Head of caudate nucleus (tissue), 42 donors: ENCODE measurements at places on chromosomes 4 and X.

DNA sequence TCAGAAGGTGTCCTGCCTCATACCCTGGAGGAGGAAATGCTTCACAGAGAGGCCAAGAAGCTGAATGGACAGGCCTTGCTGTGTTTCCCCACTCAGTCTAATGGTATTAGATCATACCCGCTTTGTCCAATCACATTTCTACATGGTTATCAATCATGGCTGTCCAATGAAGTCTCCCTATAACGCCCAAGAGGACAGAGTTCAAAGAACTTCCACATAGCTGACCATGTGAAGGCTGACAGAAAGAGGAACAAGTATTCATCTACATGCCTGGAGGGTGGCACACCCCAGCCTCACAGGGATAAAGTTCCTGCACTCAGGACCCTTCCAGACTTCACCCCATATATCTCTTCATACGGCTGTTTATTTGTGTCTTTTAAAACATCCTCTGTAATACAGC lies 123.4 kb downstream of the MANBA start:
- DNase-seq: no peak

DNA sequence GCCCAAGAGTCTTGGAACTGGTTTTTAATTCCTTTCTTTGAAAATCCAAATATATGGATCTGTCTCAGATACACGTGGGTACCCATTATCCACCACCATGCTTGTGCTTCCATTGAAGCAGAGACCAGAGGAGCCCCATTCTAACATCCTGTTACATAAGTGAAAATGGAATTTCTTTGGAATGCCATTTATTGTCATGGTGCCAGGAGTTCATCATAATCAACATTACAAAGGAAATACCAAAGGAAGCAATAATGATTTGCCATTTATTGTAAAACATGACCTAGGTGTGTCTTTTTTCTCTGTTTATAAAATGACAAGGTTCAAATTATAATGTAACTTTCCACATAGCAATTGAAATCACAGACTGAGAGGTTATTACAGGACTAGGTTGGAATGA lies 61.7 kb downstream of the PALLD start:
- DNase-seq: no peak

GRCh38 chr4:12472087-12472486 lies 1012.1 kb downstream of the RAB28 start:
- DNase-seq: no peak

DNA sequence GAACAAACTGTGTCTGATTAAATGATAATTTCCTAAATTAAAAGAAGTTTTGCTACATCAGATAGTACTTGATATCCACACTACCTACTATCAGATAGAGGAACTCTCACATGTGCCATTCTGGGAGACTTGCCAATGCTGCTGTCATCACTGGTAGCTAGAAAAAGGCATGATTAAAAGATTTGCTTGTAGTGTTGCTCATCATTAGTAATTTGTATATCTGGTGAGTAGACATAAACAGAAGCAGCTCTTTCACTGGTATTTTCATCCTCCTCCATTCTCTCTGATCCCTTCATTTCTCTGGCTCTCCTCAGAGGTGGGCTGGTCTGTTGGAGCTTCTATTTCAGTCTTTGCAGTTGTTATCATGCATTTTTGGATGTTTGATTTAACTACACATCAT lies 56.0 kb downstream of the SPRY1 start:
- peak; percentile 52 for DNase-seq

- no peak for DNase-seq
Measured at GRCh38 chrX:64206556-64207162, 1.2 kb upstream of the AMER1 start.

DNA sequence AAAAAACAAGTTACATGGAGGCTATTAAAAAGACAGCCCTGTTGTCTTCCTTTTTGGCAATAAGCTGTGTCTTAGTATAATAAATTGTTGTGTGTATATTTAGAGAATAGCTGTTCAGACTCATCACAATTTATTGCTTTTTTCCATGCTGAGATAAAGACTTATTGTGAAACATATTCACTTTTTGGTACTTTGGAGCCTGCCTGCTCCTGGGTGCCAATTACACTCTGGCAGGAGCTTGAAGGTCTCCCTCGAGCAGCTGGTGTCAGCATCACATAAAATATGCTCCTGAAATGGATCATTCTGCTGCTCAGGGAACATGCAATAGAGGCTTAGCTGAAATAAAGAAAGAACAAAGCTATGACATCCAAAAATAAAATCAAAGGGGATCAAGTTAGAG lies 211.6 kb upstream of the DKK2 start:
- DNase-seq: no peak

DNA sequence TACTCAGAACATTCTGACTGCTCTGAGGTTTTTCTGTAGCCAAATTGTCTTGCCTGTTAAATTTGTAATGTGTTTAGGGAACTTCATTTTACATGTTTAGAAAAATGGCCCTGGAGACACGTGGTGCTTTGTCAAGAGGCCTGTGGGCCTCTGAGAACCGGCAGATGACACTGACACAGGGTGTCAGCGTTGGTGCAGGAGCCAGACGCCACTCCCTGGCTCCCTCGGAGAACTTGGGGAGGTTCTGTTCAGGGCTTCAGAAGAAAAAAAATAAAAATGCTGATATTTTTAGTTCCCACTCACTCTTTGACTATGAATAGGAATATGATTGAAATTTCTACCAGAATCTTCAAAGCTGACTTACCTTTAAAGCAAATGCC lies 190.9 kb upstream of the GATB start:
- peak; percentile 47 for DNase-seq

DNA sequence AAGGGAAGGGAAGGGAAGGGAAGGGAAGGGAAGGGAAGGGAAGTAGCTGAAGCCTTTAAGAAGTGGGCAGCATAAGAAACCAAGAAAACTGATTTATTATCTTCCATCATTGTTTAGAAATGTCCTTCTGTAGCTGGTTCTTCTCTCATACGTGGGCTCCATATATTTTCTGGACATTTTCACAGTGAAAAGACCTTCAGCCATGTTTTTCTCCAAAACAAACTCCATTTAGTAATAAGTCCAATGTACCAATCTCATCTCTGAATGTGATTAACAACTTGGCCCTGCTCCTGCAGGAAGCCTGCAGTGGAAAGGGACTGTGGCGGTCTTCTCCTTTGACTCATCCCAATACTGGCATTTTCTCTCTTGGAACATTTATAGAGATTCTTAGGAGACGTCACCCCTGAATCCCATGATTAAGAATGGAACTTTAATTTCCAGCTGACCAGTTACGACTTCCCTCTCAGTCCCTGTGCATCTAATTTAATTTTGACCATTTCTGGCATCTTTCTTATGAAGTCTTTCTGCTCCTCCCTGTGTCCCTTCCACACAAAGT lies 96.6 kb upstream of the GUCY1A1 start:
- no peak for DNase-seq

- DNase-seq: no peak
Measured at GRCh38 chrX:13285693-13286092, 34.2 kb downstream of the ATXN3L start.

DNA sequence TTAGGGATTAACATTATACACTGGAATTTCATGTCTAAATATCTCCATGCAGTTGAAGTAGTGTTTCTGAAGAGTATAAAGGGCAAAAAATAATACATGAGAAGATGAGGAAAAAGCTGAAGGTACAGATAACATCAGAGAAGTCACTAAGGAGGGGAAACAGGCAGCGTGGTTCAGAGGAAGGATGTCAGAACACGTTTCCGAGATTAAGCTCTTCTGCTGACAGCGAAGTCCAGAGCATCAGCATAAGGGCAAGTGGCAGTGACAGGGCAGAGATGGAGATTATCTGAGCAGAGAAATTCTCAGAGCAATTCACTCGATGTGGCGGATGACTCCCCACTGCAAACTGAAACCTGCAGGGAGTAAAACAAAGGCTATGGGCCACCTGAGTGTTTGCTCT lies 443.2 kb upstream of the FRG1 start:
- no peak for DNase-seq

GRCh38 chr4:107219681-107220080 lies 183.6 kb upstream of the DKK2 start:
- no peak for DNase-seq

DNA sequence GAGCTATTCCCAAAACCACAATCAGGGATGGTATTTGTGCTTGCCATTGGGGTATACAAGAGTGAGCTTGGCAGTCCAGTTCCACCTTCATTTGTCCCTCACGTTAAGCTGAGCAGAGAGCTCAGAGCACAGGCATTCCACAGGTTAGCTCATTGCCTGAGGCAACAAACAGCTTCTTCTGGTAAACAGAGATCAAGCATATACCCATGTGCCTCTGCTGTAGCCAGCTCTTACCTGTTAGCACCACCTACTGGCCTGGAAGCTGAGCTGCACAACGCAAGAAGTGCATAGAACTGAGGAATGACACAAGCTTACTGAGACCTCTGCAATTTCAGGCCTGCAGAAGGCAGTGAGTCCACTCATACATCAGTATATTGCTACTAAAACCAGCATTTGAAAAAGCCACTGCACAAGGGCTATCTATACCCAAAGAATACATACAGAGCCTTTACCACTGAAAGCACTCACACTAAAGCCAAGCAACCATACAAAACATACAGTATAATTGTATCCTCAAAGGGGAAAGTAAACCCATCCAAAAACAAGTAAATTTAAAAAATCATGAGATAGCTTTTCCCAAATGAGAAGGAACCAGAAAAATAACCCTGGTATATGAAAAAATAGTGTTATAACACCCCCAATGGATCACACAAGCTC lies 258.3 kb upstream of the GABRA2 start:
- DNase-seq: no peak

- no peak for DNase-seq
Measured at GRCh38 chr4:118811832-118812231, 24.1 kb downstream of the SEC24D start.

DNA sequence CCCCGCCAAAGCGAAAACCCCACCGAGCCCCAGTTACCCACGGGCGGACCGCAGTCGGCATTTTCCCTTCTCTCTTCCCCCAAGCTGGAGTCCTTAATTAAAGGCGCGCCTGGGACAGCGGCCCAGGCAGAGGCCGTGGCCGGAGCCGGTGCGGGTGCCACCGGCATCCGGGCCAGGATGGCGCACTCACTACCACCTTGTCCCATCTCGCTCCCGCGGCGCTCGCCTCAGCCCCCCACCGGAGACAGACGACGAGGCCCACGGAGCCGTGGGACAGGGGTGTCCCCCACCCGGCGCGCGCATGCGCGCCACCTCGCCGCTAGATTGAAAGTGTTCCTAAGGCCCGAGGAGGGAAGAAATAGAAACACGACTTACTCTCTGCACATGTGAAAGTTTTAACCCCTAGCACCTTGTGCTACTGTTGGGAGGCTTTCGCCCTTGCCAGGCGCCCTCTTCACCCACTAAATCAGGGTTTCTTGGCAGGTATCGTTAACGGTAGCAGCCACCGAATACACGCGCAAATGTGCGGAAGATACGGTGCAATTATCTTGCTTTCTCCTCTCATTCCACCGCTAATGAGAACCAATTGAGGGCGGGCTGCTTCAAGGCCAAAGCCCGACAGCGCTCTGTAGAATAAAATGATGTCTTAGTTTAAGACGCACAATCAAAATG lies 64.3 kb upstream of the CCDC160 start:
- peak; percentile 55 for DNase-seq

DNA sequence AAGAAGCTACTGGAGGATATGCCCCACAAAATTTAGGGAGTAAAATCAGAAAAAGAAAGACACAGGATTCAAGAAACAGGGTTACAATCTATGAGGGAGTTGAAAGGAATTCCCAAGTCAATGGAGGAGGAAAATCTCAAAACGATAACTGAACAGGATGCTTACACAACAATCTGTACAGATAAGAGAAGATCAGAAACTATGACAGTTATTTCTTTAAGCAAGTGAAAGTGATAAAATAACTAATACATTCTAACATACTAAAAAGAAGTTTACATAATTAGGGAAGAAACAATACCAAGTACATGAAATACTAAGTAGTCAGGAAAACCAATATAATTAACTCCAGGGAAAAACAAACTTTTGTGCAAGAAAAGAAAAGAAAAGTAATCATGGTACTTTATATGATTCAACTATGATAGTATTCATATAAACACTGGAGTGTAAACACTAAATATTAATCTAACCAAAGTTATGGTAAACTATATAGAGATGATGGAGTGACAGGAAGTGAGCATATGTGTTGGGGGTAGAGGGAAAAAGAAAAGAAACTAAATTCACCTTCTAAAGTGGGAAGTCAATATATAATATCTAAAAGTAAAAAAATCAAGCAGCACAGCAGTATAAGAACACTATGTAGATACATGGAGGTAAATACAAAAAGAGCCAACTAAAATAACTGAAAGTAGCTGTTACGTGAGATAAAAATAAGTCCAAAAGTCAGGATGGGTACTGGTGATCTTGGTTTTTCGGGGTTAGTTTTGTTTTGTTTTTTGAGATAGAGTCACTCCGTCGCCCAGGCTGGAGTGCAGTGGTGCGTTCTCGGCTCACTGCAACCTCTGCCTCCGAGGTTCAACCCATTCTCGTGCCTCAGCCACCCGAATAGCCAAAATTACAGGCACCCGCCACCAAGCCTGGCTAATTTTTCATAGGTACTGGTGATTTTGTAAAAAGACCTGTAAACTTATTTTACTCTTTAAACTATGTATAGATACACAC lies 99.3 kb downstream of the TEX11 start:
- DNase-seq: no peak

DNA sequence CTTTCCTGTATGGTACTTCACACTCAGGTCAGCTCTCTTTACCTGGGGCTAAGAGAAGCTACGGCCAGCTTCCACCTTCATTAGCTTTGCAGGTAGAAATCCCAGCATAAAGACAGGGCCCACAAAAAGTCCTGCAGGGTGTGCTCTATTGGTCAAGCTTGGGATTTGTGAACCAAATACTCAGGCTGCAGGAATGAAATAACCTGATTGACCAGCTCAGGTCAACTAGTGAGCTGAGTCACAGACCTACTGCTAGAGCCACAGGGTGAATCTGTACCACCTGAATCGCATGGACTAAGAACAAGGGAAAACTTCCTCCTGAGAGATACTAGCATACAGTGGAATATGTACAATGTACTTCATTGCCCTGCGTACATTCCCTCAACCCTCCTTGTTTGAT lies 172.2 kb downstream of the HHIP start:
- no peak for DNase-seq

DNA sequence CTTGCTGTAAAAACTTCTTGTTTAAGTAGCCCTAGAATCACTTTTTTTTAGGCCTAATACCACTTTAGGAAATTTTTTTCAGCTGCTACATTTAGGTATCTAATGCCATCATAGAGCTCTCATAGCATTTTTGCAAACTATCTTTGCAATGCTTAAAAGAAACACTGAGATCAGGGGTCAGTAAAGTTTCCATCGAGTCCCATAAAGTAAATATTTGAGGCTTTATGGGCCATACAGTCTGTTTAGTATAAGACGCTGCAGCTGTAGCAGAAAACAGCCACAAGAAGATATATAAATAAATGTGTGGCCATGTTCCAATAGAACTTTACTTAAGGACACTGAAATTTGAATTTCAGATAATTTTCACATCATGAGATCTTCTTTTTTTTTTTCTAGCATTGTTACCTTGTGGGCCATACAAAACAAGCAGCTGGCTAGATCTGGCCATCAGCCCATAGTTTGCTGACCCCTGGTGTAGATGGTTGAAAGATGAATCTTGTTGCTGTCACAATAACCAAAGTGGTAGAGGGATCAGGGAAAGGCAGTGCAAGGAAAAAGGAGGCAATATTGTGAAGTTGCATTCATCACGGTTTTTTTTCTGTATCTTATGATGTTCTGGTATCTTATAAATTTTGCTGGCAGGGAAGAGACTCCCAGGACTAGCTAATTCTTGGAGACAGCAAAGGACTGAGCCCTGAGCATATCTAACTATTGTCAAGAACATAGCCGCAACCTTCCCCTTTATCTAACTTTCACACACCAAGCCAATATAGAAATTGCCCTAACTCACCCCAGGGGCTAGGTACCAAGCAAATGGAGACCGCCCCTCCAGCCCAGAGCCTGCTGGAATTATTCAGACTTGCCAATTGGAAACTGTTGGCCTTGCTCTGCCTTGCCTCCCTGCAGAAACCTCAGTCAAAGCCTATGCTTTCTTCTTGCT lies 46.6 kb downstream of the RASGEF1B start:
- DNase-seq: no peak
